ENCODE measurements at places on chromosomes 1 and 21. TPM values are rescaled to one million over a fixed set of nuclear protein-coding genes. Genes with fewer than 3 reads are reported as not detected.

The PFKFB2 gene
- total RNA-seq: 52.2 TPM

The LCE2B gene
- not detected for total RNA-seq

The LCE6A gene
- total RNA-seq: not detected

The GPR153 gene
- total RNA-seq: 3.5 TPM

The IRF6 gene
- total RNA-seq: 1.1 TPM

The NTNG1 gene
- not detected for total RNA-seq

The SPRR1B gene
- total RNA-seq: not detected

The CFHR1 gene
- total RNA-seq: not detected

The SELP gene
- 1.6 TPM for total RNA-seq

Measured in psoas muscle (tissue), 8 donors.